Astrocyte of the spinal cord (primary cell): ENCODE measurements at places on chromosomes 1 and 21.
A peak's percentile ranks its signal among the peaks of the same experiment; 100 is the strongest.

- DNase-seq: peak; percentile 51
Observed at GRCh38 chr1:224541901-224542630, 74.1 kb upstream of the CNIH3 start.

- DNase-seq: no peak
Observed at GRCh38 chr21:21559285-21560045, 561.3 kb downstream of the NCAM2 start.

DNA sequence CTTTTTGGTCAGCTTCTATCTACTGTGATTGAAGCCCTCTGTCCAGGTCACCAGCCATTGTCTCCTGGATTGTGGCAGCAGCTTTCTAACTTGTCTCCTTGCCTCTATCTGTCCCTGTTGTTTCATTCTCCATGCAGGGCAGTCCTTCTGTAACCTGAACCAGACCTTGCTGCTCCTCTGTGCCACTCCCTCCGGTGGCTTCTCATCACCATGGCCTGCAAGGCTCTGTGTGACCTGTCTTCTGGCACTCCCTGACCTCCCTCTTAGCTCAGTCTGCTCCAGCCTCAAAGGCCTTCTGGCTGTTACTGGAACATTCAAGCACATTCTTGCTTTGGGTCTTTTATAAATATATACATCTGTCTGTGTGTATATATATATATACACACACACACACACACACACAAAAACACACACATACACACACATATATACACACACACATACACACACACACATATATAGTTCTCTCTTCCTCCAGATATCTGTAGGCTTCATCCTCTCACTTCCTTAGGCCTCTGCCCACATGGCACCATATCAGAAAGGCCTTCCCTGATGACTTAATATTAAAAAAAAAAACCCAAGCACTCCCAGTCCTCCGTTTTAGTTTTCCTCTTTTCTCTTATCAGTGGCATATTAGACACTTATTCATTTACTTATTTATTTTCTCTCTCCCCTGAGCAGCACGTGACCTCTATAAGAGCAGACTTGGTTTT lies 21.2 kb upstream of the JUN start:
- no peak for DNase-seq

GRCh38 chr1:84365225-84366221 lies 32.8 kb upstream of the DNASE2B start:
- DNase-seq: peak; percentile 96

GRCh38 chr1:19811206-19811851 lies 3.8 kb downstream of the RNF186 start:
- DNase-seq: peak; percentile 42

- DNase-seq: no peak
Observed at GRCh38 chr1:27526569-27527222, 36.7 kb upstream of the WASF2 start.

DNA sequence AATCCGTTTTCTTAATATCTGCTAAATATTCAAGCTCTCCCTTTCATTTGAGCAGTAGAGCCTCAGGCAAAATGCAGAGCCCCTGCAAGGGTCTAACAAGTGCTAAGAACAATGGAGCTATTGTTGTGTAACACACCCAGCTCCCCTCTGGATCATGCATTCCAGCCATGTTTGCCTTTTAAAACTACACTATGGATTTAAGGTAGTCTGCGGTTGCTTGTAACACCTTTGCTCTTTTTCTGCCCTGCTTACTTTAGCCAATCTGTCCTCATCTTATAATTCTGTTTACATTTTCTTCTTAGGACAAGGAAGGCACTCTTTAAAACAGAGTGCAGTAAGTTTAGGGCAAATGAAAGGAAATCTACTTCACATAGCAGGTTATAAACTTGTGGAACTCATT lies 60.0 kb upstream of the C1orf105 start:
- peak; percentile 6 for DNase-seq

- DNase-seq: peak; percentile 38
Observed at GRCh38 chr1:7469255-7469938, 301.7 kb upstream of the VAMP3 start.

GRCh38 chr1:181386340-181386739 lies 97.0 kb upstream of the CACNA1E start:
- no peak for DNase-seq

DNA sequence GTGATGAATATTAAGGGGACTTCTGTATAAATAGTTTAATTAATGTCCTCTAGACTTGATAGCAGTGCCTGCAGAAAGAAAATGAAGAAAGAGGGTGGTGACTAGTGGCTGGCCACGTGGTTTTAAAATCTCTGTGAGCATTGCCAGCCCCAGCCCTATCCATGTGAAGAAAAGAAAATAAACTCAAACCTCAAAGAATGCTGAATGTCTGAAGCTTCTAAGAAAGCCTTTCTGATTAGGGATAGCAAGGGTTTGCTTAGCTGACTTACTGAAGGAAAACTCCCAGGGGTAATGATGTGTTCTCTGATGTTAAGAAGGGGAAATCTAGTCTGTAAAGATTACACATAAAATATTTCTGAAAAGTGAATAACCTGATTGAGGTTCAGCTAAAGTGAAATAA lies 31.8 kb downstream of the ADGRL2 start:
- DNase-seq: peak; percentile 85

DNA sequence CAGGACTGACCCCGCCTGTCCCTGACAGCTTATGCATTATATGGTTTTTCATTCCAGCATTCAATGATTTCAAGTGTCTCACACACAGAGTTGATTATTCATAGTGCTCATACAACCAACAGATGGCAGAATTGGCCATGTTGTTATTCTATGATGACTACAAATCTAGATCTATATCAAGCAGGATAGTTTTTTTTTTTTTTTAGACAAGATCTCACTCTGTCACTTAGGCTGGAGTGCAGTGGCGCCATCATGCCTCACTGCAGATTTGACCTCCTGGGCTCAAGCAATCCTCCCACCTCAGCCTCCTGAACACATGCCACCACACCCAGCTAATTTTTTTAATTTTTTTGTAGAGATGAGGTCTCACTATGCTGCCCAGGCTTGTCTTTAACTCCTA lies 40.1 kb upstream of the LRRC8D start:
- peak; percentile 62 for DNase-seq

DNA sequence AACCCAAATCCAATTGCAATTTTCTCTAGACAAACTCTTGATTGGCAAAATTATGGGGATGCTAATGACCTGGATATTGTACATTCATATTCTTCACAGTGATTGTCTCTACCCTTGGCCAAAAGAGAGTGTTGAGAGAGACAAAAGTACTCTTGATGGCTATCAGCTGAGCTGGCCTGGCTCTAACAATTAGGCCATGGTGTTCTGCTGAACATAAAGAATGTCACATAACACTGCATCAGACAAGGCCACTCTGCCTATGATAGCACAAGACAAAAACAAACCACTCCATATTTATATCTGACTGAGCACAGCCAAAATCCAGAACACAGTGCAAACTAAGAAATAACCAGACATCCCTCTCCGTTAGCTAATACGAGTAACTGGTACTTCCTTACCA lies 101.7 kb downstream of the ADAMTS1 start:
- no peak for DNase-seq
